ENCODE measurements at places on chromosomes 5 and 9.

GRCh38 chr5:108727236-108727650, 20.5 kb upstream of the FER start:
- DNase-seq: no peak

DNA sequence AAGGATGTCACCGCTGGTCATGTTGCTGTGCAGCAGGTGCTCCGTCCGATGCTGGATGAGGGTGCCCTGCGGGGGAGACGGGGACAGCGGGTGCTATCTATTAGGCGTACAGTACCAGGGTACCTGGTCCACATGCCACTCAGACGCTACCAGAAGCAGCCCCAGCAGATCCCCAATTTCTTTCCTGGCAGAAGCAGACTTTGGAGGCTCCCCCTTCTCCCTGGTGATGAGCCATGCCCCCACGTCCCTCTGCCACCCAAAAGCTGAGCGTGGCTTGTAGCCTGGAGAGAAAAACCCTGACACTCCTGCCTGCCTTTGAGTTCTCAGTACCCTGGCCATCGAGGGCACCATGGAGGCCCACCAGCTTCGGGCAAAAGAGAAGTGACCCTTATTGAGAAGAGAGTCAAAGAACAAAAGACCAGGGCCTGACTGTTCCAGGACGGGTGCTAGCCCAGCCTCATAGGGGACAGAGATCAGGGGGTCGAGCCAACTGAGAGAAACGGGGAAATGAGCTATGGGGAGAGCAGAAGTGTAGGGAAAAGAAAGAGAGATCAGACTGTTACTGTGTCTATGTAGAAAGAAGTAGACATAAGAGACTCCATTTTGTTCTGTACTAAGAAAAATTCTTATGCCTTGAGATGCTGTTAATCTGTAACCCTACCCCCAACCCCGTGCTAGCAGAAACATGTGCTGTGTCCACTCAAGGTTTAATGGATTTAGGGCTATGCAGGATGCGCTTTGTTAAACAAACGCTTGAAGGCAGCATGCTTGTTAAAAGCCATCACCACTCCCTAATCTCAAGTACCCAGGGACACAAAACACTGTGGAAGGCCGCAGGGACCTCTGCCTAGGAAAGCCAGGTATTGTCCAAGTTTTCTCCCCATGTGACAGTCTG, 62.0 kb upstream of the ZNF354B start:
- DNase-seq: no peak

DNA sequence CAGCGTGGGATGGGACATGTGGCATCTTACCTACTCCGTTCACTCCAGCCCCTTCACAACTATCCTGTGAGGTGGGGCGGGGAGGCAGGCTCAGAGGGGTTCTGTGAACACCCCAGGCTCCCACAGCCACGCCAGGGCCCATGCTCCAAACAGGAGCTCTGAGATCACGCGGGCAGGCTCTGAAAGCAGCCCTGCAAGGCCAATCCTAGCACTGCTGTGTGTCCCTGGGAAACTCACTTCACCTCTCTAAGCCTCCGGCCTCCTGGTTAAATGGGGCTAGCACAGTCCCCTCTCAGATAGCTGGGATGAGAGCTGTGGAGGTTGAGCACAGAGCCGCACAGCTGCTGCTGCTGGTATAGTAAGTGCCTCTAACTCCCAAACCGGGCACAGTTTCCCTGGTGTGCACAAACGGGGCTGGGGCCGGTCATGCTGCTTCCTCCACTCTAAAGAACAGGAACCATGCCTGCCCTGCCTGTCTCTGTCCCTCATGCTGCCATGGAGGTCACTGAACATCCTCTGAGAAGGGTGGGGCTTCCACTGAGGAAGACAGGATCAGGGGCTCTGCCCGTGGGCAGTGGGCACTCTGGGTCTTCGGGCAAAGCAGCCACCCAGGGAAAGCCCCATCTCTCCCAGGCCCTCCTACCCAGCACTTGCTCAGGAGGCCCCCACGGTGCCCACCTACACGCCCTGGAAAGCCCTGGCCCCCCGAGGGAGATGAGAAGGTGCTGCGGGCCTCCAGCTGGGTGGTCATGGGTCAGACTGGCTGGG, 13.0 kb upstream of the ASS1 start:
- DNase-seq: no peak

- no peak for DNase-seq
Measured at GRCh38 chr5:169686137-169686536, 49.1 kb downstream of the DOCK2 start.

- DNase-seq: no peak
Measured at GRCh38 chr9:76607730-76608436, 148.9 kb downstream of the GCNT1 start.

- no peak for DNase-seq
Measured at GRCh38 chr5:142929587-142929986, 159.4 kb downstream of the ARHGAP26 start.

GRCh38 chr5:11304641-11305040, 543.6 kb upstream of the DAP start:
- no peak for DNase-seq

GRCh38 chr9:110623462-110624025, 44.0 kb upstream of the SVEP1 start:
- peak; percentile 79 for DNase-seq

DNA sequence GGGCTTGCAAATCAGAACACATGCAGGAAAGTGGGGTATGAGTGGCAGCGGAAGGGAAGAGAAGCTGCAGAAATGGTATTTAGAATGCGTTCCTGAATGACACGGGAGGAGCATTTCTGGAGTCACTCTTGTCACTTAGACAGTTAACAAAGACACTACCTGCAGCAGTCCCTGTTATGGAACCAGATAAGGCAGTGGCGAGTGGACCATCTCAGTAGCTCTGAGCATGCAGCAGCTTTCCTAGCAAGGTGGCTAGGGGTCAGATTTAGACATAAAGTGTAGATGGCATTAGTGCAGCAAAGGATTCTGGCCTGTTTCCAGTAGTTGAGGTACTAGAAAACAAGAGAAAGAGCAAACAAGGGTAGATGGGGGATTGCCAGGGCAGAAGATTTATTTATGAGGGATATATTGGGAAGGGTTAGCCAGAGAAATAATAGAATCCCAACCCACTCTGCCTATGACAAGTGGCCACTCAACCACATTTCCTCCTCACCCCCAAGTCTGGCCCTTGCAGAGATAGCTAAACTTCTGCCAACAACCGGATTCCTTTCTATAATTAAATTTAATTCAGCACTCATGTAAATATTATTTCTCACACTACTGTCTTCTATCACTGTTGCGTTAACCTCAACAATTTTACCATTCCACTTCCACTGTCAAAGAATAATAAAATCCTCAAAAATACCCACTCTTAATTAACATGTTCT, 201.6 kb downstream of the DCP2 start:
- no peak for DNase-seq

- peak; percentile 33 for DNase-seq
Measured at GRCh38 chr5:53877243-53877642, 316.8 kb downstream of the NDUFS4 start.

- no peak for DNase-seq
Measured at GRCh38 chr5:112636751-112637150, 100.9 kb upstream of the APC start.

DNA sequence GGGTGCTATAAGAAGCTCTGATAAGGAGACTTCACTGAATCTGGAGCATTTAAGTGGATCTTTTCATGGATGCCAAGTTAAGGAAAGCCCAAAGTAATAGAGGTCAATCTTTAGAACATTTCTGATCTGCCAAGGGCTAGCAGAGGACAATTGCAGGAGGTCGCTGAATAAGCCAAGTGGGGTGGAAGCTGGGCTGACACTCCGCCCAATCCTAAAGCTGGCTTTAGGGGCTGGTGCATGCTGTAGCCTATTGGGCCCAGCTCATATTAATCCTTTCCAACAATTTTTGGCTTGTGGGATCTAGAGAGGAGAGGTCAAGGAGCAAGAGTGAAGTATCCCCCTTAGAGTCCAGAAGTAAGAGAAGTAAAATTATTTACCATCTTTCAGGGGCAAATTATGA, 526.5 kb downstream of the RAB3C start:
- no peak for DNase-seq

GRCh38 chr9:137181680-137182079, 6.7 kb downstream of the ANAPC2 start:
- no peak for DNase-seq

GRCh38 chr9:101387871-101388506, 3.2 kb upstream of the BAAT start:
- peak; percentile 51 for DNase-seq

DNA sequence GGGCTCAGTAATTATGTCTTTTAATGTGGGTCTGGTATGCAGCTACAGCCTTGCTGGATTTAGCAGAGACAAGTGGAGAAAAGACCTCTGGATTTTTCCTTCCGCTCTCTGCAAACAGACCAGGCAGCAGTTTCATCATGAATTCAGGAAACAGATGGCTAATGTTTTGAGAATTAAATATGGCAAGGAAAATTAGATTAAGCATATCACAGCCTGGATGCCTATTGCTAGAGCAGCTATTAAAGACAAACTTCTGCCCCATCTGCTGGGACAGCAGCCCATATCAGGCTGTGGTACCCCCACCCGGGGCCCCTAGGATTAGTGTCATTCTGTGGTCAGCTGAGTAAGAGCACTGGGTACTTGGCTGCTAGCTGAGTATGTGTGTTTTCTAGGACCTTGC, 6.2 kb downstream of the SKP2 start:
- DNase-seq: no peak

DNA sequence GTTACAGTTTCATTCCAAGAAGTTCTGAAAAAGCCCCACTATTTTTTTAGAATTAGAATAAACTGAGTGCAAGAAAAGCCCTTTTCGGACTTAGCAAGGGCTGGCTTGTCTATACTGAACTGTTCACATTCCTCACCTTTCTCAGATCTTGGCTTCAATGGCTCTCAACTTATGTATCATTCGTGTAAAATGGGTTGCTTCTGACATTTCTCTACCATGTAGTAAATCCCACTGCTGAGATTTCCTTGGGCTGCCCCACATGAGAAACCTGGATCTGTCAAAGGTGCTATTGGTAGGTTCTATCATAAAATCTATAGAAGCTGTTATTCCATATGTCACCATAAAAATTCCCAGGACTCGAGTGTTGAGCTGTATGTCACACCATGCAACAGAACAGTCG, 454.3 kb downstream of the CTNND2 start:
- DNase-seq: no peak

- no peak for DNase-seq
Measured at GRCh38 chr5:43615445-43616184, 12.6 kb downstream of the NNT start.

DNA sequence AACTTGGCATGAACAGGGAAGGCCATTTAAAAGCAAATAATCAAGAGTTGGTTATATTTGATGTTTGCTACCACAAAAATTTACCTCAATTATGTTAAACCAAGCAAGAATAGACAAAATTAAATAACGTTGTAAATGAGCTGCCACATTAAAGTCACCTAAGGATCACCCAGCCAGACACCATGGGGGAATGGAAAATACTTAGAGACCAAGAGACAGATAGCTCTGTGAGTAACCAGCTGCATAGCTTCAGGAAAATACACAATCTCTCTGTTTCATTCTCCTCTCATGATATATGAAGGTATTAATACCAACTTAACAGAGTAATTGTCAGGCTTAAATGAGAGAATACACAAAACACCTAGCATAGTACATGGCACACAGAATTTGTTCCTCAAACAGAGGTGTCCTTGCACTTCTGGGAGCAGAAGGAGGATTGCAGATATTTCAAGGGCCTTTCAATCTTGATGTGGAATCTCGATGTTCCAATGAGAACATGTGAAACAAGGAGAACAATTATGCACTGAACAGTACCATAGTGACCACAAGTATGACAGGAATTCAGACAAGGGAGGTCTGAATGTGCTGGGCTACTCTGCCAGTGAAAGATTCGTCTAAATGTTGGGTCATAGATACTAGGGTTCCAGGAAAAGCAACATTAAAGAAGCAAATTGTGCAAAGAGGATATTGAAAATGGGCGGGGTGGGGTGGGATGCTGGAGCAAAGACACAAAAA, 18.6 kb downstream of the JAKMIP2 start:
- peak; percentile 40 for DNase-seq

DNA sequence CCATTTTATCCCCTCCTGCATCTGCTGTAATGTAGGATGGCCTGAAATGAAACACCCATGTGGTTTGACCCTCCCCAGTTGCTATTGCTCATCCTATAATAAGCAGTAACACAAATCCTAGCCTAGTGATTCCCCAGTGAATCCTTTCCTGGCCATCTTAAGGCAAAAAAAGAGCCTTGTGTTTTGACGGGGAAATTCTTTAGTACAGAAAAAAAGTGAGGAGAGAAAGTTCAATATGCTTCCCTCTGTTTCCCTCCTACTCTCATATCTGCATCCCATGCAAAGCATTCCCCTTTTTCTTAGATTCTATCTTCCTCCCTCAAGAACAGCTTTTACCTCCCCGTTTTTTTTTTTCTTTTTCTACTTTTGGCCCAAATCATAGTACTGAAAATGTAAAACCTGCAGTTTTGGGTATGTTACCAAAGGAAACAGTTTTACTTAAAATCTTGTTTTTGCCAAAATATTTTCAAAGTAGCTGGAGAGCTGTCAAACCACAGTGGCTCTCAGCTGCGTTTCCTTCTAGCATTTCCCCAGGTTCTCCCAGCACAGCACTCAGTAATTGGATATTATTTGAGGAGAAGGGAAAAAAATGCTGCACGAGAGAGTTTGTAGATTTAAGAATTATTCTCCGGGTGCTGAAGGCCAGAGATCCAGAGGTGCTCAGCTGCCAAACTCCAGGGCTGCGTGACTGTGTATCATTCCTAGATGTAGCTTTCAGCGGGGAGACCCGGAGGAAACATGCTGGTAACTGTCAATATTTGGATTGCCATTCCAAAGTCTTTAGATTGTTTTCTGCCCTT, 321.4 kb downstream of the NPR3 start:
- DNase-seq: no peak

- peak; percentile 35 for DNase-seq
Measured at GRCh38 chr5:2779459-2779858, 28.0 kb upstream of the IRX2 start.

GRCh38 chr9:7363777-7364477, 435.7 kb downstream of the DMAC1 start:
- DNase-seq: no peak

DNA sequence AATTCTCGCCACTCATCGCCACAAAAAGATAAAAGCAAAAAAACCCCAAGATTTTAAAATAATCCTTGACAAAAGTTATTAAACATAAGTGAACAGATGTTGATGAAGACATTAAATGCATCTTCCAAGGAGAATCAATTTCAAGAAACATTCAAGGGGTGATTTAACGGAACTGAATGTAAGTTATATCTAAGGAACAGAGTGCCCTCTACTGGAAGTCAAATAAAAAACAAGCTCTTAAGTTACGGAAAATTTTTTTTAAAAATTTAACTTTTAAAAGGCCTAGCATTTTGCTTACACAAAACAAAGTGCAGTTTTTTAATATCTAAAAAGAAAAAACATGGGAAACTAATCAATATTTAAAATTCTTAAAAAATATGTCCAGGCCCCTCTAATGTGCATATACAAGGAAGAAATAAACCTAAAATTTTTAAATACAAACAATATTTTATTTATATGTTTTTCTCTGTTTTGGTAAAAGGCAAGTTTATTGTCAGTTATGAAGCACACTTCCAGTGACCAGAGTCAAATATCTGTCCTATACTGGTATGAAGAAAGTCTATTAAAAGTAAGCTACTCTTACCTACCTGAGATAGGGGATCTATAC, 28.0 kb downstream of the TEX10 start:
- peak; percentile 30 for DNase-seq

Measured in PC-3 (cell line).